ENCODE measurements at places on chromosomes 2 and 18.

GRCh38 chr2:121359716-121360565, 74.9 kb upstream of the TFCP2L1 start:
- no peak for DNase-seq

DNA sequence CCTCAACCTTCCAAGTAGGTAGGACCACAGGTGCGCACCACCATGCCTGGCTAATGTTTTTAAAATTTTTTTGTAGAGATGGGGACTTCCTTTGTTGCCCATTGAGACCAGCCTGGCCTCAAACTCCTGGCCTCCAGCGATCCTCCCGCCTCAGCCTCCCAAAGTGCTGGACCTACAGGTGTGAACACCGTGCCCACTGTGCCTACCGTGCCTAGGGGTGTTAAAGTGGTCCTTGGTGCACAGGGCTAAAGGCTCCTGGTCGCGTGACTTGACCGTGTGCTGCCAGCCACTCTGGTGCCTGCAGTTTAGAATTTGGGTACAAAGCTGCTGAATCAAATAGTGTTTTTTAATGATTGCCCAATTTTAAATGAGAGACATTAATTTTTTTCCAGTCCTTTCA, 51.0 kb upstream of the KCNG2 start:
- no peak for DNase-seq

DNA sequence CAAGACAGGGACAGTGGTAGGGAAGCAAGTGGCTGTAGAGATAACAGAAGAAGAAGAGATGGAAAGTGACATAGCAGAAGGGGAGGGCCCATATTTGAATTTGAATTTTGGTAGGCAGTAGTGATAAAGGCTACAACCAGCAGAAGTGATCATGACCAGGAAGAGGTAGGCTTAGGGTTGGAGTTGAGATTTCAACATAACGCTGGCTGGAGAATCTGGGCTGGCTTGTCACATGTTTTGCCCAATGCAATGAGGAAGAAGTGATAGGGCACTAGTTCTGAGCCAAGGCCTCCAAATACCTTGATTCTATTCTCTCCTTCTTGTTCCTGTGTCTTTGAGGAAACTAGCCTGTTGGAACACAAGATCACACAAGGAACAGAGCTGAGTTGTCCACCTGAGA, 69.4 kb downstream of the SCG2 start:
- DNase-seq: no peak

GRCh38 chr2:229870903-229871656, 50.7 kb downstream of the TRIP12 start:
- DNase-seq: no peak

DNA sequence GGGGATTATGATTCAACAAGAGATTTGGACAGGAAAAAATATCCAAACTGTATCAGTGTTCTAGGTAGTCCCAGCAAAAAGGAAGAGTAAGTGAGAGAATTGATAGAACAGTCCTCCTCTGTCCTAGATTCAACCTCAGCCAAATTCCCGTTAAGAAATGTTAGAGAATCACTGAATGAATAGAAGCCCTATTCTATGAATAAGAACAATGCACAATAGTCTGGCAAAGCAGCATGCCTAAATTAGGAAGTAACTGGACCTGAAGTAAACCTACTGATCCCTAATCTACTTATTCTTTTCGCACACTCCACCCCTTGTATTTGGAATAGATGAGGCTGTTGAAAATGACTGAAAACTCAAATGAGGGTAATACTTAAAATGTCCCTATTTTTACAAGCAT, 1665.5 kb downstream of the LRP1B start:
- DNase-seq: no peak
